Activated T-cell treated with anti-CD3 and anti-CD28 coated beads, Interleukin-2, amount 50 U/mL, for 48 hours (primary cell): ENCODE measurements at places on chromosomes 7 and 10.

GRCh38 chr7:7271094-7271874, 88.9 kb downstream of the C1GALT1 start:
- DNase-seq: no peak

- DNase-seq: no peak
Observed at GRCh38 chr7:121140790-121141189, 152.3 kb downstream of the CPED1 start.

GRCh38 chr7:85612514-85612913, 425.7 kb upstream of the SEMA3D start:
- DNase-seq: no peak

GRCh38 chr7:47381134-47381495, 200.8 kb downstream of the TNS3 start:
- no peak for DNase-seq

DNA sequence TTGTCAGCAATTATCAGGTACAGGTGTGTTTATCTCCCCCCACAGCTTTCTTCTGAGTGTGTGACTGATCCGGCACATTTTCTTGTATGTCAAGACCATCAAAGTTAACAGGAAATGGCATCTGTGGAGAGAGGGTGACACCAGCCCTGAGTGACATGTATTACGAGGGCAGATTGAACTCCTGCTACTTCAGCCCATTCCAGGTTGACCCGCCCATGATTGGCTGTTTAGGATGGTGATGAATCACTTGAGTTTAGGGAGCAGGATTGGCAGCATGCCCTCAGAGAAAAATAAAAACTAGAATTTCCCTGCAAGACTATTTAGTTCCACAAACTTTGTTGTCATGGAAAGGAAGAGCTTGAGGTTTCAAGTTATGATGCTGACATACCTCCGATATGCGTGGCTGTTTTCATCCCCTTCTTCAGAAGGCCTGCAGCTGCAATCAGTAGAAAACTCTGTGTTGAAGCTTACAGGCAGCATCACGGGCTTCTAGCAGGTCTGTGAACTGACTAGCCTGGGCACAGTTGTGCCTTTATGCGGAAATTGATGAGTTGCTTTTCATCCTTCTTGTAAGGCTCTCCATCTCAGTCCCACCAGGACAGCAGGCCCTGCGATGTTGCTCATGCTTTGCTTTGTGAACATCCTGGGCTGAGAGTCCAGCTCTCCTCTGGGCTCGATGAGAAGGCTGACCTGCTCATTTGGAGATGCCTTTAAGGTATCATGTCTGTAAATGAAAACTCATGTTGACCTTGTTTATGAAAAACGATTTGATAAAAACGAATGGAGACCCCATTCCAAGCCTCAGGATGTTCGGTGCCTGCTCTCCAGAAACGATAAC, 8.0 kb upstream of the CELF2 start:
- DNase-seq: peak; percentile 26

- DNase-seq: no peak
Observed at GRCh38 chr10:12255048-12255447, 59.1 kb downstream of the CDC123 start.
